Aorta (tissue), 5 donors: ENCODE measurements at places on chromosomes 5 and 9. TPM values are rescaled to one million over a fixed set of nuclear protein-coding genes. Genes with fewer than 3 reads are reported as not detected.
A peak's percentile ranks its signal among the peaks of the same experiment; 100 is the strongest.

GRCh38 chr5:176609724-176610434 lies at the start of gene GPRIN1:
TSS of gene GPRIN1 (minus strand) at chr5:176610156. CDS start at chr5:176599834, 10,322 bp downstream.
- H3K27ac ChIP-seq = no peak within 1 kb of the TSS
- no peak for DNase-seq
- H3K36me3 ChIP-seq = no peaks in the 10 kb centered on the region
- peak within 1 kb of the TSS; percentile 55 for H3K4me3 ChIP-seq

DNA sequence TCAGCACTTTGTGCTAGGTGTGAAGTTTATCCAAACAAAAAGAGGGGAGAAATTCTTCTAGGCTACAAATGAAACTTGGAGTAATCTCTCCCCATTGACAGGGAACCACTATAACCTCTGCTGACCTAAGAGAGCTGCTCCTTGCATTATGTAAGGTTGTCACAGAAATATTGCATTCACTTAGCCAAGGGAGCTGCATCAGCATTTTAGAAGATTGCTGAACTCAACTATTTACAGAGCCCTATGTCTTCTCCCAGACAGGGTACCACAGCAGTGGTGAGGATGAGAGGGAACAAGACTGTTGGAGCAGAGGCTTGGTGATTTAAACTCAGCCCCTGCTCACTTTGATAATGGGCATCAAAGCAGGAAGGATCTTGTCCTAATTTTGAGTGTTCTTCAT lies 362.0 kb downstream of the TMEM38B start:
- no peak for DNase-seq
- H3K4me3 ChIP-seq = no peak overlapping the region
- no peaks in the 10 kb centered on the region for H3K36me3 ChIP-seq
- no peaks in the 10 kb centered on the region for H3K4me1 ChIP-seq
- no peaks in the 10 kb centered on the region for H3K27me3 ChIP-seq
- no peak overlapping the region for H3K27ac ChIP-seq

- H3K4me3 ChIP-seq = no peak overlapping the region
- no peak for DNase-seq
- H3K4me1 ChIP-seq = no peaks in the 10 kb centered on the region
Observed at GRCh38 chr9:76734716-76735115, 29.5 kb upstream of the PCA3 start.

DNA sequence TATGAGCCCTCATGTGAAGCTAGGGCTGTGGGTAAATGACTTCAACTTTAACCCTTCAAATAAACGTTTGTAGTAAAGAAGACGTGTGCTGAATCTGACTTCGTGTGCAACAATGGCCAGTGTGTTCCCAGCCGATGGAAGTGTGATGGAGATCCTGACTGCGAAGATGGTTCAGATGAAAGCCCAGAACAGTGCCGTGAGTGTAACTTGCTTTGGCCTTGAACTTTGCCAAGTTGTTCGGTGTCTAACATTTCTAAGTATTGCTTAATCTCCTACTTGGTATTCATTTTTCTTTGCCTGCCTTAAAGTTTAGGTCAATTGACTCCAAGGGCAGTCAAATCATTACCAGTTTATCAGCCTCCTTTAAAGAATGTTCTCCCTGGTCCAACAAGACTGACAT lies 18.2 kb downstream of the VLDLR start:
- H3K4me1 ChIP-seq = no peaks in the 10 kb centered on the region
- no peak overlapping the region for H3K4me3 ChIP-seq

- no peak overlapping the region for H3K27ac ChIP-seq
- no peak for DNase-seq
- no peak overlapping the region for H3K4me3 ChIP-seq
- peaks cover 3% of the 10 kb centered on the region for H3K36me3 ChIP-seq
- no peaks in the 10 kb centered on the region for H3K27me3 ChIP-seq
Observed at GRCh38 chr5:179879003-179879689, 20.5 kb upstream of the MRNIP start.

GRCh38 chr9:91379426-91379825 lies 17.7 kb upstream of the AUH start:
- H3K36me3 ChIP-seq = no peaks in the 10 kb centered on the region
- H3K27me3 ChIP-seq = no peaks in the 10 kb centered on the region
- no peak for DNase-seq
- H3K27ac ChIP-seq = no peak overlapping the region
- no peaks in the 10 kb centered on the region for H3K4me1 ChIP-seq

DNA sequence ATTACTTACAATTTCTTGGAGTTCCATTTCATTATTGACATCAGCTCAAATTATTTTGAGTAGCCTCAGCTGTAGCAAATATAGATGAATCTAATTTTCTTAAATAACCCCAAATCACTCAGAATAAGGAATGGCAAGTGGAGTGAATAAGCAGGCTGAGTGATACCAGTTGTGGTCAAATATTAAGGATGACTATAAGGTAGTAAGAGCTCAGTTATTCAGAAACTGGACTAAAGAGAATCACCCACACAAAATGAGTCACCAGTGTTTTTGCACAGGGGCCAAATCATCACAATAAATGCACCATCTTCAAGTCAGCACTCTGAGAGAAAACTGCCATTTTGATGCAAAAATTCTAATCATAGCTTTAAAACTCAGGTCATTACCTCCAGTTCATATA lies 128.9 kb upstream of the TARS1 start:
- H3K4me3 ChIP-seq = no peak overlapping the region
- H3K27me3 ChIP-seq = no peaks in the 10 kb centered on the region
- no peaks in the 10 kb centered on the region for H3K4me1 ChIP-seq
- DNase-seq = no peak
- no peak overlapping the region for H3K27ac ChIP-seq
- no peaks in the 10 kb centered on the region for H3K36me3 ChIP-seq

DNA sequence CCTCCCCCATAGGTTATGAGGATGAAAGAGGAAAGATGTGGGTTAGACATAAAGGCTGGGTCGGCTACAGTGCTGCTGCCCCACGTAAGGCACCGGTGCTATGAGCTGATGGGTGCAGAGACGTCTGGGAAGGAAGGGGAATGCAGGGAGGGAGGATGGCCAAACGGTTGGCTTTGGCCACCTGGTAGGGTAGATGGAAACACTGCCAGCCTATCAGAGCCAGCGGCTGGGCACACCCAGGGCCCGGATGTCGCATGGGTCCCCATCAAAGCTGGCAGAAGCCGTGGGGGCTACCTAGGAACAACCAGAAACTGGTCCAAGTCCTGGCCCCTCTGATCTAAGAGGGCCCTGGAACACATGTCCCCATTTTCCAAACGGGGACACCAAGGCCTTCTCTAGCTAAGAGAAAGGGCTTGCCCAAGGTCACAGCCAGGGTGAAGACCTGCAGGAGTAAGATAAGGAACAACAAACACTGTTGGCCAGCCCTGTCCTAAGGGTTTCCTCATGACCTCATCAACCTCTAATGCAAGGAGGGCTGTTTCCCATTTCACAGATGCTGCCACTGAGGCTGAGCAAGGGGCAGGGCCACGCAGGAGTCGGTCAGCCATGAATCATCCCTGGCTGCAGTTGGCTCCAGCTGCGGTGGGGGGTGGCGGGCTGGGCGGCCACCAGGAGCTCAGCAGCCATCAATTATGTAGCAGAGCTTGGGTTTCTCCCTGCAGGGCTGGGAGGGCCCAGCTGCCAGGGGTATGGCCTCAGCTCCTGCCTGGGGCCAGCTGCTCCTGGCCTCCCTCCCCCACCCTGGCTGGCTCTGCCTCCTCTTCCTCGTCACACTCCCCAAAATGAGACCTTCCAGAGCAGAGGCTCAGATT lies 4.9 kb downstream of the SH3GLB2 start:
- no peak overlapping the region for H3K27ac ChIP-seq
- peak; percentile 77 for DNase-seq
- no peaks in the 10 kb centered on the region for H3K36me3 ChIP-seq
- H3K4me1 ChIP-seq = no peaks in the 10 kb centered on the region
- H3K4me3 ChIP-seq = no peak overlapping the region
- H3K27me3 ChIP-seq = no peaks in the 10 kb centered on the region

- no peaks in the 10 kb centered on the region for H3K27me3 ChIP-seq
- peaks cover 5% of the 10 kb centered on the region for H3K36me3 ChIP-seq
- no peak overlapping the region for H3K27ac ChIP-seq
Observed at GRCh38 chr5:146107901-146108300, 2.5 kb upstream of the PLAC8L1 start.

DNA sequence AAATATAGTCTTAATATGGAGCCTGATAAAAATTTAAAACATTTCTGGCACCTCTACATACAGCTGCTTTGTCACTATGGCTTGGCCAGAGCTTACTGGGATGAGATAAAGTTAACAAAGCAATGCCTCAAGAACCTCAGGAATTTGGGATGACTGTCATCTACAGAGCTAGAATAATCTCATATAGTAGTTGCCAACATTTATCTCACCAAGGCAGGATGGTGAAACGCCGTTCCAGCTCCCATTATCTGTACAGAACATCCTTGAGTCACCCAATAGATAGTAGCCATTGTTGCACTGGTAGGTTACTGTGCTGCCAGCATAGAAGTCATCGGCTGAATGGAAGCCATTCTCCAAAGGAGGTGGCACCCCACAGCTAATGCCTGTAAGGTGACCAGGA lies 94.6 kb upstream of the TXNDC8 start:
- peaks cover 7% of the 10 kb centered on the region for H3K36me3 ChIP-seq
- H3K4me1 ChIP-seq = no peaks in the 10 kb centered on the region
- no peak overlapping the region for H3K4me3 ChIP-seq
- no peak for DNase-seq
- no peaks in the 10 kb centered on the region for H3K27me3 ChIP-seq

- H3K4me3 ChIP-seq = no peak overlapping the region
- no peaks in the 10 kb centered on the region for H3K27me3 ChIP-seq
- no peak for DNase-seq
- H3K36me3 ChIP-seq = peaks cover 4% of the 10 kb centered on the region
Observed at GRCh38 chr9:125434986-125435775, 173.6 kb downstream of the GAPVD1 start.

The PRSS3 gene
- total RNA-seq = not detected

The TENT4A gene
- total RNA-seq = 37.0 TPM

The IL33 gene
- 68.2 TPM for total RNA-seq

The NEK6 gene
- 72.8 TPM for total RNA-seq
